CMK (cell line): ENCODE measurements at places on chromosomes 4 and X.

GRCh38 chr4:157294575-157294974 lies 74.0 kb downstream of the GRIA2 start:
- no peak for DNase-seq

- no peak for DNase-seq
Measured at GRCh38 chr4:67104145-67104544, 441.2 kb downstream of the CENPC start.

DNA sequence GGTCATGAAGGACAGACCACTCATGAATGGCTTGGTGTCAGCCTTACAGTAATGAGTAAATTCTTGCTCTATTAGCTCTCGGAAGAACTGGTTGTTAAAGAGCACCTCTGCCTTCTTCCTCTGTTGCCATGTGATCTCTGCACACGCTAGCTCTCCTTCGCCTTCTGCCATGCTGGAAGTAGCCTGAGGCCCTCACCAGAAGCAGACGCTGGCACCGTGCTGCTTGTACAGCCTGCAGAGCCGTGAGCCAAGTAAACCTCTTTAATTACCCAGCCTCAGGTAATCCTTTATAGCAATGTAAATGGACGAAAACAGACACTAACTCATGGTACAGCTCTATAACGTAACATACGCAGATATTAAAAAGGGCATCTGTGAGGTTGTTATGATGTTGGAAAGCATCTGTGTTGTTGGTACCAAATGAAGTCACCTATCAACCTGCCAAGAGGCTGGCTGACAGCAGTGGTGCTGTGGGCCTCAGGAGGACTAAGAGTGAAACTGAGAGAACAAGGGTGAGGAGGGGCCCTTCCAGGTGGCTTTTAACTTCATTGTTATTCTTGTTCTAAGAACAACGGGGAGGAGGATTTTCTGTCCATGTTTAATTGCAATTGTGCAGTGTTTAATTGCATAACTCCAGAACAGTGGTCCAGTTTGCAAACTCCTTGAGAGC lies 69.2 kb downstream of the CRMP1 start:
- DNase-seq: no peak

DNA sequence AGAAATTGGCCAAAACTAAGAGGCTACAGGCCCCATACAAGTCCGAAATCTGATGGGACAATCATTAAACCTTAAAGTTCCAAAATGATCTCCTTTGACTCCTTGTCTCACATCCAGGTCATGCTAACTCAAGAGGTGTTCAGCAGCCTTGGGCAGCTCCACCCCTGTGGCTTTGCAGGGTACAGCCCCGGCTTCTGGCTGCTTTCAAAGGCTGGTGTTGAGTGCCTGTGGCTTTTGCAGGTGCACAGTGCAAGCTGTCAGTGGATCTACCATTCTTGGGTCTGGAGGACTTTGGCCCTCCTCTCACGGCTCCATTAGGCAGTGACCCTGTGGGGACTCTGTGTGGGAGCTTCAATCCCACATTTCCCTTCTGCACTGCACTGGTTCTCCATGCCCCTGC lies 329.1 kb upstream of the MAD2L1 start:
- DNase-seq: no peak

DNA sequence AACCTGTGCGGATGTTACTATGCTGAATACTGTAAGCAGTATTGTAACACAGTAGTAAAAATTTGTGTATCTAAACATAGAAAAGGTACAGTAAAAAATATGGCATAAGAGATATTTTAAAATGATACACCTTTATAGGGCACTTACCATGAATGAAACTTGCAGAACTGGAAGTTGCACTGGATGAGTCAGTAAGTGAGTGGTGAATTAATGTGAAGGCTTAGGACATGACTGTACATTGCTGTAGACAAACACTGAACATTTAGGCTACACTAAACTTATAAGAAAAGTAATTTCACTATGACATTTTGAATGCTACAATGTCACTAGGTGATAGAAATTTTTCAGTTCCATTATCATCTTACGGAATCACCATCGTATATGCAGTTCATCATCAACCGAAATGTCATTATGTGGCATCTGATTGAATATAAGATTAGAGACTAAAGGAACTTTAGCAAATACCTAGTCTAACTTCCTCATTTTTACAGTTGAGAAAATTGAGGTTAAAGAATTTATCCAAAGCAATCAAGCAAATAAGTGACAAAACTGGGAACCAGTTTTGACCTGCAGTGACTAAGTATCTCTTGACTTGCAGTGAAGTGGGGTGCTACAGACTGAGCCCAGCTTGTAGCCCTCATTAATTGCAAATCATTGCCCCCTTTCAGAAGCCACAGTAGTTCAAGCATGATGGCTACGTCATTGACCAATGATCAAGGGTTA lies 55.3 kb downstream of the EGF start:
- DNase-seq: no peak

DNA sequence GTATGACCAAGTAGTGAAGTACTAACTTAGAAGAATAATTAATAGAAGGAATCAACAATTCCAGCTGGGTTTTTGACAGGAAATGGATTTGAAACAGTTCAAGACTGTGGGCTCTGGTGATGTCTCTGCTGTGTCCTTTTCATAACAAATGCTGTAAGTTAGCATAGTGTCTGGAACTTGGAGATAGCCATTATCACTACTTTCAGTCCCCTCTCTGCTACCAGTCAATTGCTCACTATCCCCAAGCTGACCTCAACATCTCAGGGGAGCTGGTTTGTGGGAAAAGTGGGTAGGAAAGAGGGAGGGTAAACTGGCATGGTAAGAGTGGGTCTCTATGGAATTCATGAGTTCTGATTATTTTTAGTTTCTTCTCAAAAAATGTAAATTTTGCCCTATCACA lies 231.4 kb upstream of the MID1 start:
- peak; percentile 43 for DNase-seq

- DNase-seq: no peak
Measured at GRCh38 chrX:41332005-41332404, 2.0 kb upstream of the DDX3X start.

DNA sequence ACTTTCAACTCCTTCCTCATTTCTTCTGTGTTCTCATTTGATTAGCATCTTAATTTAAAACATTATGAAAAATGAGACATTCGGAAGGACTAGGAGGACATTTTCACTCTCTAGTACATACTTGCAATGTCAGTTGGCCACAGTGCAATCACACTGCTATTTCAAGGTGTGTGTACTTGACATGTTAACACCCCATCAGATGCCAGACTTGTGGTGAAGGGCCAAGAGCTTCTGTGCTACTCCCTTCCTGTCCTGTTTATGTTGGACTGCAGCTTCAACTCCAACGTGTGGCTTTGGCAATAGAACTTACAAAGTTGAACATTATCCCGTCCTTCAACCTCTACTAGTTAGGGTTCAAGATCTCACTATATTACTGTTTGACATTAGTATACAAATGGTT lies 221.0 kb downstream of the PALLD start:
- no peak for DNase-seq

- no peak for DNase-seq
Measured at GRCh38 chr4:5409972-5410618, 298.3 kb downstream of the EVC2 start.

- DNase-seq: no peak
Measured at GRCh38 chr4:169351872-169352271, 81.1 kb upstream of the SH3RF1 start.

- no peak for DNase-seq
Measured at GRCh38 chrX:19877431-19877830, 10.0 kb downstream of the SH3KBP1 start.

GRCh38 chr4:89173336-89174090 lies 62.2 kb downstream of the TIGD2 start:
- no peak for DNase-seq

DNA sequence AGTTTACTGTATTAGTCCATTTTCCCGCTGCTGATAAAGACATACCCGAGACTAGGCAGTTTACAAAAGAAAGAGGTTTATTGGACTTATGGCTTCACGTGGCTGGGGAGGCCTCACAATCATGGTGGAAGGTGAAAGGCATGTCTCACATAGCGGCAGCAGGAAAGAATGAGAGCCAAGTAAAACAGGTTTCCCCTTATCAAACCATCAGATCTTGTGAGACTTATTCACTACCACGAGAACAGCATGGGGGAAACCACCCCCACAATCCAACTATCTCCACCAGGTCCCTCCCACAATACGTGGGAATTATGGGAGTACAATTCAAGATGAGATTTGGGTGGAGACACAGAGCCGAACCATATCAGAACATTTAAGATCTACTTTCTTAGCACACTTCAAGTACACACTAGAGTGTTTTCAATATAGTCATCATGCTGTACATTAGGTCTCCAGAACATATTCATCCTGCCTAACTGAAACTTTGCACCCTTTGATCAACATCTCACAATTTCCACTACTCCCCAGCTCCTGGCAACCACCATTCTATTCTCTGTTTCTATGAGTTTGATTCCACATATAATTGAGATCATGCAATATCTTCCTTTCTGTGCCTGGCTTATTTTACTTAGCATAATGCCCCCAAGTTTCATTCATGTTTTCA lies 341.0 kb downstream of the ARHGAP24 start:
- DNase-seq: no peak

- DNase-seq: no peak
Measured at GRCh38 chr4:119057417-119057816, 78.2 kb upstream of the MYOZ2 start.

DNA sequence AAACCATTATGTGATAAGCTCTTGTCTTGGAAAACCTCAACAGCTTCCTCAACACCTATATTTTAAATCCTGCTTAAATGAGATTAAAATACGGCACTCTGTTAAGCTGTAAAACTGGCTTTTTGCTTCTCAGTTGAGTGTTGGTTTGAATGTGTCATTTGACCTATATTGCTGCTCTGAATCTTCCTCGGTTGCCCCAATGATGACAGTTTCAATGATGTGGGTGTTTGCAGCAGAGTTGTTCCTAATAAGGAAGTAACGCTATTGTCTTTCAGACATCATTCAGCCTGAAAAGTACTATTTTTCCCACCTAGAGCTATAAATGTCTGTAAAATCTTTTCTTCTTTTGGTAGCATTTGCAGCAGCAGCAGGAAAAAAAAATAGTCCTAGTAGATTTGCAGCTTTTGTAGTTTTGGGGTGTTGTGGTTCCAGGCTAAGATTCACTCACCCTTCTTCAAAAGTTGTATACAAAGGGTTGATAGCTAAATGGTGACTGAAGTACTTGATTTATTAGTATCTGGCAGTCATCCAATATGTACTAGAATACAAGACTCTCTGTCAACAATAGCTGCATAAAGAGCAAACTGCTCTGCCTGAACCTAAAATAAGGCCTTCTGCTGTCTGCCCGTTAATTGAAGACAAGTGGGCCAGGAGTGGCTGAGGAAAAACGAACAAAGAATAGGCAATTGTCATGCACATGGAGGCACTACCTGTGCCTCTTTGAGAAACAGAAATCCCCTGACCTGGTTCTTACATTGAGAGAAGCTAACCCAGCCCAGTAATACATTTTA lies 333.1 kb downstream of the IL1RAPL1 start:
- DNase-seq: no peak

- no peak for DNase-seq
Measured at GRCh38 chr4:186226521-186227189, 652 bp upstream of the KLKB1 start.

GRCh38 chrX:105211066-105211575 lies 9.4 kb downstream of the TEX13A start:
- DNase-seq: no peak

GRCh38 chr4:22986262-22986661 lies 293.5 kb downstream of the GBA3 start:
- DNase-seq: no peak

DNA sequence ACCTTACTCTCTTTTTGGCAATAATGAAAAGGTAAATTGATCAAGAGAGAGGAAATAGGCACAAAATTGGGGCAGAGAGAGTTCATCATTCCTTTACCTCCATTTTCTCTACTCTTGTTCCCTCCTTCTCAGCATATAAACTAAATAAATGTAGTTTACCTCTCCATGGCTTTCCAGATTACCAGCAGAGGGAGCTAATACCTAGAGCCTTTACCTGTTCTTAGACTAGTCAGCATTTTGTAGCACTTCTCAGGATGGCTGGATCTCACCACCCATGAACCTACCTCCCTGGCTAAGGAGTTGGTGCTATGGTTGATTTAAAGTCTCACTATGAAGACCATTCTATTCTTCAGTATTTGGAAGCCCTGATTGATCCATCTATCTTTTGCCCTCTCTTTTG lies 15.7 kb downstream of the OFD1 start:
- no peak for DNase-seq

- DNase-seq: no peak
Measured at GRCh38 chr4:52051213-52051614, at the start of gene SPATA18. Gene SPATA18 (plus strand): TSS chr4:52051304. CDS start chr4:52051705, 401 bp downstream.
